Uterus (tissue), 4 donors: ENCODE measurements at places on chromosomes 4 and X.
A peak's percentile ranks its signal among the peaks of the same experiment; 100 is the strongest.

DNA sequence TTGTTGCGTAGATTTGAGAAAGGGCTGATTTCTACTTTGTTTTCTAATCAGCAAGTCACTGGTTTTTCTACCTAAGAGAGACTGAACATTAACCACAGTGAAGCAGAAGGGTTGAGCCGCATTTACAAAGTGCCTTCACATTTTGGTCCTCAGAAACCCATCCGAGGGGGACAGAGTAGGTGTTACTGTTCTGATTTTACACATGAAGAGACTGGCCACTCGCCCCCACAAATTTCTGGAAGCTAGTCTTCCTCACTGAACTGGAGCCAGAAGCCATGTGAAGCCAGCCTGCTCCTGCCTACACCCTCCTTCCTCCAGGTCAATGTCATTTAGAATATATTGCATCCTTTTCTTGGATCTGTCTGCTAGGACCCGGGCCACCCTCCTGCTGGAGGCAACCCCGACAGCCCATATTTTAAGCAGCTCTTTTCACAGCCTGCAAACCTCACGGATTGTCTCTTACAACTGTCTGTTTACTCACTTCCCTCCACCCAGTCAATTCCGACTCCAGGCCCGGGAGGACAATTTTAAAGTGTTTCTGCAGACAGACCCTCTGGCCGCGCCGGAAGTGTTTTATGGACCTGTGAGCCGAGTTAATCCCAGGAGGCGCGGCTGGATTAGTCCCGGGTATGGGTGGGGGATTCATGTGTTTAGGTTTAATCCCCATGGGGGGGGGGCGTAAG is 73.2 kb upstream of the BCOR start:
- peak; percentile 27 for DNase-seq

GRCh38 chr4:111502626-111503025 is 642.6 kb upstream of the FAM241A start:
- no peak for DNase-seq

GRCh38 chr4:22688236-22688635 is 4.5 kb upstream of the GBA3 start:
- DNase-seq: no peak

DNA sequence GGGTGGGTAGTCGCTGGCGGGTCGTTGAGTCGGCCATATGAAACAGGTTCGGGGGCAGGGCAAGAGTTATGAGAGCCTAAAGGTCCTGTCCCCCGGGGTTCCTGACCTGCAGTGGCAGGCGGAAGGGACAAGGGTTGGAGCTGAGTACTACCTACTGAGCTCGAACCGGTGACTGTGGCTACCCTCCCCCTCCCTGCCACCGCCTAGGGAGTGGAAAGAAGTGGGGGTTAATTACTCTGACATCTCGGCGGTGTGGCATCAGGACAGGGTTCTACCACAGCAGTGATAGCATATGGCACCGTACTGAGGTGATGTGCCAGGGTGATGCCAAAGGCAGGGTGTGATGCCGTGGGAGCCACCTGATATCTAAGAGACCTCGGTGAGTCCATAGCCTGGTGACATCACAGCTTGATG is 307 bp downstream of the ATG4A start:
- no peak for DNase-seq

GRCh38 chr4:7089213-7089986 is 21.5 kb upstream of the GRPEL1 start:
- DNase-seq: no peak

DNA sequence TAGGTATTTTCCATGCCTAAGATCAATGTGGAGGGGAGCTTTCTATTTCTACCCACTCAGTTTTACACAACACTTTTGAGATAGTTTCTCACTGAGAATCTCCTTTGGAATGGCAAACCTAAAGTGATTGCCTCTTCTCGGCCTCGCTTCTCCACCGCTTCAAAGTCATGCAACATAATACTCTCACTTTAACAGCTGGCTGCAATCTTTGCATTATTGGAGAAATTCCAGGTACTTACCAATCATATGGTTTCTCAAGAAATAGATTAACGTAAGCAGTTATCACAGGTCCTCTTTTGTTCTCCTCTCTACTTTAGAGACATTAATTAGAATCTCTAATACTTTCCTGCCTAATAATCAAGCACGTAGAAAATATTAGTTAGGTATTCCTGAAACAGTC is 3.7 kb upstream of the IL13RA2 start:
- DNase-seq: no peak

GRCh38 chrX:100340491-100341141 is 69.5 kb downstream of the PCDH19 start:
- no peak for DNase-seq

DNA sequence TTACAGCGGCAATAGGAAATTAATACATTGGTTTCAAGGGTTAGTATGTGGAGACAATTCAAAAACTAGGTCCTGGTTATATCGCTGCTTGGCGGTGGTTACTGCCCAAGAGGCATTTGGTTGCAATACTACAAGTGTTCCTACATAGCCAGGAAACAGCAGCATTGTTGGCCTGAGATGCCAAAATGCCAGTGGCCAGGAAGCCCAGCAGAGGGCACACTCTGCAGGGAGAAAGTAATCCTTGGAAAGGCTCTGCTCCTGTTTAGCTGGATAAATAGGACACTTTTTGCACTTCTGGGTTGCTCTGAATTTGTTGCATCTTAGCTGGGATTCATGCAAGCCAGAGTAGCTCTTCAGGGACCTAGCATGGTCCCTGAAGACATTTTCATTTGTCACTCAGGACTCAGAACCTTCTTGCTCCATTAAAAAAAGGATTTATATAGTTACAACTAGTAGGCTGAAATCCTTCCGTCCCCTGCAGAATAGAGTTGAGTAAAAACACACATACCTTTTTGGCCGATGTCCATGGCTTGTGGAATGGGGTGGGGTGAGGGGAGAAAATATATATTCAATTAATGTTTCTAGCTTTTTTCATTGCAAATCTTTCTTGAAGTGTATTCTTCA is 8.1 kb upstream of the GPR119 start:
- no peak for DNase-seq

GRCh38 chr4:170110285-170110672 is 20.5 kb upstream of the AADAT start:
- no peak for DNase-seq

- DNase-seq: no peak
These were observed 211.8 kb downstream of the GLUD2 start for GRCh38 chrX:121259170-121259569.
